ENCODE measurements at places on chromosomes 1 and 21. TPM values are rescaled to one million over a fixed set of nuclear protein-coding genes. Genes with fewer than 3 reads are reported as not detected.

Gene OXCT2
- total RNA-seq, result not detected

Gene C1QA
- not detected for total RNA-seq

Gene CHI3L2
- 1.0 TPM for total RNA-seq

Gene KLHL20
- 12.4 TPM for total RNA-seq

Gene RNU1-4
- total RNA-seq, result under 0.01 TPM

Gene FMOD
- total RNA-seq, result not detected

GRCh38 chr1:214349781-214350180, 68.8 kb downstream of the SMYD2 start:
- DNase-seq, result no peak

- peak; percentile 17 for DNase-seq
Observed at GRCh38 chr1:178944729-178945128, 73.9 kb upstream of the ANGPTL1 start.

- DNase-seq, result no peak
Observed at GRCh38 chr1:243471026-243471685, 215.3 kb downstream of the SDCCAG8 start.

GRCh38 chr1:220527908-220528678, at the start of gene MARK1:
MARK1 (plus strand) TSS chr1:220528136; CDS start chr1:220528823, 687 bp downstream.
- DNase-seq, result peak; percentile 60

- no peak for DNase-seq
Observed at GRCh38 chr1:206904423-206905142, 7.3 kb downstream of the IL24 start.

DNA sequence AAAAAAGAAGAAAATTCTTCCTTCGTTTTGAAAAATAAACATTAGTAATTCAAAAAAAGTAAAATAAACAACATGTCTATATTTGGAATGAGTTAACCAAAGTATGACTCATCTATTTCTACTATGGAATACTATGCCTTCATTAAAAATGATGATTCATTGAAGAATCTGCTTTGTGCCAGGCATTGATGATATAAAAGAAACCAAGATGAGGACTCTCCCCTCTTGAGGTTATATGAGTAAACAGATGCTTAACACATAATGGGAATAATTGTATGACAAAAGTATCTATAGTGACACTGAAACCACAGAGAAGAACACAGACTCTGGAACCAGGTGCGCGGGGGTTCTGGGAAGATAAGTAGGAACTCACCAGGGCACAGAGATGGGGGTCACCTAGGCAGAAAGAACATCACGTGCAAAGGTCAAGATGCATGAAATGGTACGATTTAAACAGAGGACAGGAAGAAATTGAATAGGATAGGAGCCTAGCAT, 18.8 kb downstream of the ELF3 start:
- peak; percentile 78 for DNase-seq

DNA sequence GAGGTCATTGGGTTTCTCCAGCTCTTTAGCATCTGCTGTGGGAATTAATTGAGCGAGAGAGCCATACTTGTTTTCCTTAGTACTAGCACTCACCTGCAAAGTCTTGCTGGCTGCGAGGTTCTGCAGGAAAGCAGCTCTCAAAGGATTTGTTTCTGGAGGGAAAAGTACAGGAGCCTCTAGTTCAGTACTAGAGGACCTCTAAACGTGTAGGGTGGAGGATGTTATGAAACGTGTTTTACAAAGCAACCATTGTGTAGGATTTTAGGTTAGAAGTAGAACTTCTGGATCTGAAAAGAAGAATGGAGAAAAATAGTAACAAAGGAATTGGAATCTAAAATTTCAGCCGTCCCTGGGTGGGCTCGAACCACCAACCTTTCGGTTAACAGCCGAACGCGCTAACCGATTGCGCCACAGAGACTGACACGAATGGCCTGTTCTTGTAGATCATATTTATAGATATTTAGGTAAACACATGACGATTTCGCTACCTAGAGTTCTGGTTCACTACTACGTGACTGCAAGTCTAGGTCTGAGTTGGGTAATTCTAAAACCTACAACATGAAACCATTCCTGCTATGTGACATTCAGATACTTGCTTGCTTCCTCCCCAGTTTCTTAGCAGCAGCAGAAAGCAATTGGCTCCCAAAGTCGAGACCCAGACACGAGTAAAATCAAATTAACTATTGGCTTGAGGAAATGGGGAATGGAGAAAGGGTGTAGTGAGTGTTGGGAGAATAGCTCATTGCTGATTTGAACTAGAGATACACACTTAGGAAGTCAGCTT, 60.2 kb upstream of the CFAP126 start:
- peak; percentile 80 for DNase-seq

- no peak for DNase-seq
Observed at GRCh38 chr21:33028287-33028670, 2.5 kb downstream of the OLIG2 start.

DNA sequence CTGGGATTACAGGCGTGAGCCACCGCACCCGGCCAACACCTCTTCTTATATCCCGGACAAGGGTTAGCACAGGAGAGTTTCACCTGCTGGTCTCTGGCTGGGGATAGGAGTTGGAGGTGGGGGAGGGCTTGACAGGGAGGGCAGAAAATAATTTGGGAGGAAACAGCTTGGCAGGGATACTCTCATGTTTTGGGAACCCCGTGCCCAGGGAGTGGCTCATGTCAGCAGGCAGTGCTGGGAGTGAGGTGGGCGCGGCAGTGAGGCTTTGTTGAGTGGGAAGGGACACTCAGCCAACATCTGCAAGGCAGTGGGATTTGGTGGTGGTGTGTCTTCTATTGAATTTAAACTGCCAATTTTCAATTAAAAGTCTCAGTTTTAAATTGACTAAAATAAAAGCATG, 1.1 kb upstream of the THEM5 start:
- no peak for DNase-seq

DNA sequence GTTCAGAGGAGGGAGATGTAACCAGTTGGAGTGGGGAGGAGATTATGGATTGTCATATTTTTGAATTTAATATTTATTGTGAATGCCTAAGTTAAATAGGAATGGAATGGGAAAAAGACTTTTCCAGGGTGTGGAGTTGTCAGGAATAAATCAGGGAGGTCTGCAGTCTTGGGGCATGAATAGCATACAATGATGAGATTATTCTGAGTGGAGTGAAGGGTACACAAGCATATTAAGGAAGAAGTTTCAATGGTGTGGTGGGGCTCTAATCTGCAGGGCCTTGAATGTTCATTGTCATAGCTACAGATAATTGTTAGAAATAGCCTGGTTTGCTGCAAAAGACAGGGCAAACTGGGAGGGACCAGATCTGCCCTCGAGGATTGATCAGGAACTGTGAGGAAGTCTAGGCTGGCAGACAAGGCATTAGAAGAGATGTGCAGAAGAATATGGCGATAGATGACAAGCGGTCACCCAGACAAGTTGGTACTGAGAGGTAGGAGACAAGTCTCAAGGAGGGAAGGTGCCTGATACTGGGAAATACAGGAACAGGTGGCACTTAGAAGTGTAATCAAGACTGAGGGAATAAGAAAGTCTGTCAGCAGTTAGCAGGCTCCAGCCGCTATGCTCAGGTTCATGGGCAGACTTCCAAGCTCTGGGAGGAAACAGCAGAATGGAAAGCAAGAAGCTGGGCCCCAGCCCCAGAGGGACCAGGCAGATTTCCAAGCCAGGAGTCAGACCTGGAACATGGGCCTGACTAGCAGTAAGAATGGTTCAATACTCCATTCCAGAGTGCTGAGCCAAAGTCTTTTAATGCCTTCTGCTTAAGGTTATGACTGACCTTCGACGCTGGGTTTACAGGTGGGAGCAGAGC, 20.9 kb upstream of the RGL1 start:
- DNase-seq, result peak; percentile 47

- no peak for DNase-seq
Observed at GRCh38 chr21:25560891-25561290, 46.4 kb downstream of the MRPL39 start.

DNA sequence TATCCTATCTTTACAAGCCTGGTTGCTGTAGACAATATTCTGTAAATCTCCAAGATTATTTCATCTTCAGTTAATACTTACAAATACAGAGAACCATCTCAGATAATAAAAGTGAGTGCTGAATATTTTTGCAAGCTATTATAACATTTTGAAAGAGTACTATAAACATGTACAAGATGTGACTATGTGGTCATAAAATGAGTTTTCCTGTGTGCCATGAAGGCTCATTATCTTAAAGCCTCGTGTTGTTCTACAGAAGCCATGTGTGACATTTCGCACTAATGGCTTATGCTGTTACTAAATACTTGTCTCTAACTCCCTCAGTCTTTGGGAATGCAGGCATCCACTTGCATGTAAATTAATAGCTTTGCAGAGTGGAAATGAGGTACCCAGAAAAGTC, 48.3 kb downstream of the SAMSN1 start:
- no peak for DNase-seq

DNA sequence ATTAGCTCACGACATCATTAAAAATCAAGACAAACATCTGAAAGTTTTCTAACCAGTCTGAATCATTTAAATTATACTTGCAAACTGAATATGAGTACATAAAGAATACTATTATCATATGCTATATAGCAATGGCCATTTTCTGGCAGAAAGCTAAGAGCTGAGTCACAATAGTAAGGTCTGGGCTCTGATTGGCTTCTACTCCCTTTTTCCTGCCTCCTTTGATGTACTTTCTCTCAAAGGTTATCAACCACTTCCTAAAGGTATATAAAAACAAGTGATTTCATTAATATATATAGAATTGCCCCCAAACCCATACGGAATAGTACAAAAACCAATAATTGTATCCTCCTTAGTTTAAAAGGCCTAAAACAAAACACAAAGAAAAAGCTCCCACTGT, 7.0 kb downstream of the KCNA3 start:
- DNase-seq, result no peak

DNA sequence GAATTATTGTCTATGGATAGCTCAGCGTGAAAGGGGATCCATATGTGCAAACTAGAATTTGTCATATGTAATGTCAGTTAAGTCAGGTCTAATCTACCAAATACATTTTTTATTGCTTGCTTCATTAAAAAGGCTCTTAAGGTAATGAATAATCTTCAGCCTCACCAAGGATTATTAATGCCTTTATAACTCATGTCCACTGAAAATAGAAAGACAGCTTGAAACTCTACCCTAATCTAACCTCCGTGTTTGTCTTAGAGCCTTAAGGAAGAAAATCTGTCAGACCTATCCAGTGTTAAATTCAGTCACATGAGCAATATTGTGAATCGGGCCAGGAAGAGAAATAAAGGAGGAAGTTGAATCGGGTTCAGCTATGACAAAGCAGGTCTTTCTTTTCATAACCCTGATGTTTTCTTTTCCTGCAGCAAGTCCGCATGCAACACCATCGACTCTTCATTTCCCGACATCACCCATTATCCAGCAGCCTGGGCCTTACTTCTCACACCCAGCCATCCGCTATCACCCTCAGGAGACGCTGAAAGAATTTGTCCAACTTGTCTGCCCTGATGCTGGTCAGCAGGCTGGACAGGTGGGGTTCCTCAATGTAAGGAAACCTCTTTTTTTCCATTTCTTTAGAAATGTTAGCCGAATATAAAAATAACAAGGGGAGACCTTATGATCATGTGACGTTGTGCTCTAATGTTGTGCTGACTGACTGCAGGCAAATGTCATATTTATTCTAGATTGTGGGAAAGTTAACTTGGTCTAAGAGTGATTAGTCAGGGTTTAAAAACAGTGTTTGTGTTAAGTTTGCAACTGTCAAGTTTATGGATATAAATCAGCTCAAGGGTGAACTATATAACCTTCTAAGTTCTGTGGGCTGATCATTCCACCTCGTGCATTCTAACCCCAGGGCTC, 321.0 kb downstream of the TM2D1 start:
- peak; percentile 1 for DNase-seq
